ENCODE measurements at places on chromosomes 3 and 15.

- DNase-seq: no peak
These were observed 15.2 kb downstream of the ABCC5 start for GRCh38 chr3:184002469-184002868.

- DNase-seq: peak; percentile 6
These were observed 490 bp downstream of the TOMM70 start for GRCh38 chr3:100400419-100400779.

DNA sequence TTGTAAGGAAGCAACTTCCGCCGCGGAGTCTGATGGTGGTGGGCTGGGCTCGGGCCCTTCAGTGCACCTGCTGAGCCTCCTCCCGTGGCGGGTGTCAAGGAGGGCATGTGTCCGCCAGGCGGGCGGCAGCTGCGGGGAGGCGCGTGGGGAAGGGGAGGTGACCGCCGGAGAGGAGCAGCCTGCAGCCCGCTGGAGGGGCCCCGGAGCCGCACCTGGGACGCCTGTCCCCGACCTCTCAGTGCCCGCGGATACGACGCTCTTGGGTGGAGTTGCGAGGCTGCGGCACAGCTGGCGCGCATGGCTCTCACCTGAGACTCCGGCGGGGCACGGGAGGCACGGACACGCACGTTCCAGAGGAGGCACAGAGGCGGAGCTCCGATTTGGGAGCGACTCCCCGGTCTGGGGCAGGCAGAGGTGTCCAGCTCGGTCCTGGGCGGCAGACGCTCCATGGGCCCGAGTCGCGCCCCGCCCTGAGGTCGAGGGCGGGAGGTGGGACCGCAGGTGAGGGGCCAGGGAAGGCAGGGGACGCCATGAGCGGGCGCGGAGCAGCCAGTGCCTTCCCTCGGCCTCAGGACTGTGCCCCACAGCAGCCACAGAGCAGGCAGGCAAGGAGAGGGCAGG lies 50.2 kb upstream of the PRR20G start:
- DNase-seq: no peak

DNA sequence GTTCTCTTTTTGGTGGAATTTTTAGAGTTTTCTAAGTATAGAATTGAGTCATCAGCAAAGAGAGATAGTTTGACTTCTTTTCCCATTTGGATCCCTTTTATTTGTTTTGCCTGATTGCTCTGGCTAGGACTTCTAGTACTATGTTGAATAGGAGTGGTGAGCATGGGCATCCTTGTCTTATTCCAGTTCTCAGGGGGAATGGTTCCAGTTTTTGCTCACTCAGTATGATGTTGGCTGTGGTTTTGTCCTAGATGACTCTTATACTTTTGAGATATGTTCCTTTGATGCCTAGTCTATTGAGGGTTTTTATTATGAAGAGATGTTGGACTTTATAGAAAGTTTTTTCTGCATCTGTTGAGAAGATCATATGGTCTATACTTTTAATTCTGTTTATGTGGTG lies 72.5 kb downstream of the TNFAIP8L3 start:
- DNase-seq: no peak

DNA sequence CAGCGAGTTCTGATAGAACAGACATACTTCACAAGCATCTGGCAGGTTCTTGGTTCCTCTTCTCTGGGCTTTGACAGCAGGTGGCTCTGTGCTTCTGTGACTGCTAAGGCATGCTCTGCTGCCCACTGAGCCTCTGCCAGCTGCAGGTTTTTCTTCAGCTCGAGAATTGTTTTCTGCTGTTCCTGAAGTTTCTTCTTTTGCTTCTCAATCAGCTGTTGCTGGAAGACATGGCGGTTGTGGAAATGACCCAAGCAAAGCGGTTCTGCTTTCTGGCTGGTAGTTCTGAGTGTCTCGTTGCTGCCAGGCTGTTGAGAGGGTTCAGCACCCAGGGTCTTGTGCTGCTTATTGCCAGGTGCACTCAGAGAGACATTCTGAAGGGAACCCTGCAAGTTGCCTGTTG lies 50.8 kb downstream of the CCDC191 start:
- no peak for DNase-seq

DNA sequence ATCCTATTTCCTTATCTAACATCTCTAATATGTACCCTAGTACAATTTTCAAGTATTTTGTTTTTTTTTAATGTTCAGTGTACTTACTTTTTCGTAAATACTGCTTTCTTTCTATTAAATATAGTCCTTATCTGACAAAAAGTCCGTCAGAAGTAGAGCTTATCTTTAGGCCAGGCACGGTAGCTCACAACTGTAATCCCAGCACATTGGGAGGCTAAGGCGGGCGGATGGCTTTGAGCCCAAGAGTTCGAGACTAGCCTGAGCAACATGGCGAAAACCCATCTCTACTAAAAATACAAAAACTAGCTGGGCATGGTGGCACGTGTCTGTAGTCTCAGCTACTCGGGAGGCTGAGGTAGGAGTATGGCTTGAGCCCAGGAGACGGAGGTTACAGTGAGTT lies 41.1 kb downstream of the USP3 start:
- no peak for DNase-seq

DNA sequence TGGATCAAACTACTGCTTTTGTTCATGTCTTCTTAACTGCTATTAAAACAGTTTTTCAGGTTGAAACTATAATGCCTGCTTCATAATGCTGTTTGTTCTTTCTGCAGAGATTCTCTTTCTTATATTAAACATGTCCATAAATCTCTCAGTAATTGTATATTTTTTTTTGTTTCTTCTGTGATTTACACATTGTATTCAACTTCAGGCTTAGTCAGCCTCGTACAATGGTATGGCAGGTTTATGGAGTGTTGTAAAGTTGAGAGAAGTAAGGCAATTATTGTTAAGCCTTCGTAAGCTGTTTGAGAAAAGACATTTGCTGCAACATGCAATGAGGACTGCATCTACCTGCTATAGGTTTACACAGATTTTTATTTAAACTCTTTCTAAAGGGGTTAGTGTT lies 977.1 kb downstream of the DIPK2A start:
- DNase-seq: no peak

DNA sequence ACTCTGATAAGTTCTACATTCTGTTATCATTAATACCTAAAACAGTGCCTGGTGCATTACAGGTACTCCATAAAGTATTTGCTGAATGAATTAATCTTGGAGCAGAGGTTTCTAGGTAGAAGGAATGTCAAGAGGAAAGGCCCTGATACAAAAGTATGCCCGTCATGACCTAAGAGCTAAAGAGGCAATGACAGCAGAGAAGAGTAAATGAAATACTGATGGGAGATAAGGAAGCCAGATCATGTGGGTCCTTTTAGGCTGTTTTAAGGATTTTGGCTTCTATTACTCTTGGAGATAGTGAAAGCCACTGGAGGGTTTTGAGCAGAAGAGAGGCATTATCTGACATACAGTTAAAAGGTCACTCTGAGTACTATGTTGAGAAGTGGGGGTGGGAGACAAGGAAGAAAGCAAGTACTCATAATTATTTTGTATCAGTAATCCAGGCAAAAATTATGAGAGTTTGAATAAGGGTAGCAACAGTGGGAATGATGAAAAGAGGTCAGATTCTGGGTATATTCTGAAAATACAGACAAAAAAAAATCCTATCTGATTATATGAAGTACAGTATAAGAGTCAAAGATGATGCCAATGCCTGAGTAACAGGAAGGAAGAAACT lies 48.3 kb downstream of the DENND4A start:
- DNase-seq: no peak

GRCh38 chr15:39998511-39999077 lies 40.4 kb downstream of the SRP14 start:
- DNase-seq: no peak

GRCh38 chr3:66353039-66353438 lies 132.2 kb downstream of the SLC25A26 start:
- DNase-seq: no peak

DNA sequence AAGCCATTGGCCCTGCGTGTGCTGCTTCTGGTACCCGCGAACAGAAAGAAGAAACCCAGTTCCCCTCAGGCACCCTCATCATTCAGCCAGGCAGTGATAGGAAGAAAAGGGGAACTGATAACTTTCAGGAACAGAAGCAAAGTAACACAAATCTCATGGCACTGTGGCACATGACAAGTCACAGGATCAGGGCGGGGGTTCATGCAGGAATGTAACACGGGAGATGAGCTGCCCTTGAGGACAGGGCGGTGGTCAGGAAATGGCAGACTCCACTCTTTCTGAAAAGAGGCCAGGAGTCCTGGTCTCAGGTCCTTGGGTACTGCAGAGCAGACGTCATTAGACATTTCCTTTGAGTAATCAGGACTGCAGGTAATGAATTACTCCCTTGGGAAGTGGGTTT lies 95.5 kb downstream of the CCNL1 start:
- DNase-seq: no peak

DNA sequence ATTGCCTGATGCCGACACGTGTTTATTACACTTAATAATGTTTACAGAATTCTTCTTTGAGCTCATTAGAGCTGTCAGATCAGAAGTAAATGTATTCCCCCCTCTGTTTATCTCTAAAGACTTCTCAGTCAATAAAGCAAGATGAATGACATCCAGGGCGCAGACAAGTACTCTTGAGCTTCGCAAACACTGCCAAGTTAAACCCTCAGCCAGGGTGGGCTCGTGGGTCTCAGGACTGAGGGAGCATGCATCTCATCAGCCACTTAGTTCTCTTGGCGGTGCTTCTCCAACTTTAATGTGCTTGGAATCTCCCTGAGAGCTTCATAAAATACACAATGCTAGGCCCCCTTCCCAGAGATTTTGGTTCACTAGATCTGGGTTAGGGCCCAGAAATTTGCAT lies 333.9 kb upstream of the THRB start:
- DNase-seq: no peak

DNA sequence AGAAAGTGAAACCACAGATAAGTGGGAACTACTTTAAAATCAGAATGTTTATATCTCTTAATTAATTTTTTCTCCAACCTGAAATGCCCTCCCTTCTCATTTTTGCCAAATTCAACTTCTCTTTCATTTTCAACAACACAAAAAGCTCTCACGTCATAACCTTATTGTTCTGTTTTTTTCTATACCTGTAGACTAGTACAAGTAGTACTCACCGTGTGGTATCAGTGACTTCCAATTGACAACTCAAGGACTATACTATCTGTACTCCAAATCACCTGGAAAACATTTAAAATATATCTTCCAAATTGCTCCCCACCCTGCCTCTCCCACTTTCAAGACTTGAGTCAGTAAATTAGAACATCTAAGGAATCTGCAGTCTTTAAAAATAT lies 72.8 kb upstream of the ZNF280D start:
- DNase-seq: no peak

DNA sequence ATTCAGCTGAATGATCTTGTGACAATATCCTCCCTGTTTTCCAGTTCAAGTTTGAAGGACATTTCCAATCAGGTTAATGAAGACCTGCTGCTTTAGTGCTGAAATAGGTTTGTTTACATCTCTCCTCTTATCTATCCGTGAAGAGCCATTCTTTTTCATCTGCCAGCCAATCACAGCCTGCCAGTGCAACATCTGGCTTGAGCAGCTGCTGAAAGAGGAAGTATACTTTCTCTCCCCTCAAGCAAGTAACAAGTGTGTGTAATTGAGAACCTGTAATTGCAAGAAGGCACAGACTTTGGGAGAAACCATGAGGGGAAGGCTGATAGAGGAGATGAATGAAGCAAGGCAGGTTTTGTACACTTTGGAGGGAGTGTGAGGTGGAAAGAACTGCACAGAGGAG lies 404.3 kb downstream of the AGBL1 start:
- no peak for DNase-seq

- peak; percentile 16 for DNase-seq
These were observed 2.1 kb downstream of the ATP11B start for GRCh38 chr3:182795389-182795782.

DNA sequence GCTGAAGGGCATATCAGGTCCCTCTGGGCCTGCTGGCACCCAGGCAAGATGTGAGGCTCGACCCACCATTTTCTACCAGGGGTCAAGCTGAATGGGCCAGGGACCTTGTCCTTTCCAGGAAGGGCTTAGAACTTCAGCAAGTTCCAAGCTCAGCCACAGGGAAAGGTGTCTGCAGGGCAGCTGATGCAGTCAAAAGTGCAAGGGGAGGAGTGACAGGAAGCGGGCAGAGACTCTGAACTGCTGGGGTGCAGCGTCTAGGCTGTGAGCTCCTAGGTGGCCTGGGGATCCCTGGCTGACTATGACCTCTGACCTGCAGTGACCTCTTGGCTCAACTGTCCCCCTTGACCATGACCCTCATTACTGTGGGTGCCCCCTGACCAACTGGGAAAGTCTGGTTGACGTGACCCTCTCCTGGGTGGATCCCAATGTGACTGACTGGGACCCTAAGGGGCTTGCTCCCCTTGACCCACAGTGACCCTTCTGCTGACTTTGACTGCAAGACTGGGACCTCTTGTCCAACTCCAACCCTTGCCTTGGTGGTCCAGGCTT lies 14.4 kb upstream of the SEC13 start:
- DNase-seq: no peak

GRCh38 chr3:17336291-17336690 lies 406.1 kb downstream of the TBC1D5 start:
- no peak for DNase-seq

- no peak for DNase-seq
These were observed 157.8 kb downstream of the TIGIT start for GRCh38 chr3:114451561-114452018.

DNA sequence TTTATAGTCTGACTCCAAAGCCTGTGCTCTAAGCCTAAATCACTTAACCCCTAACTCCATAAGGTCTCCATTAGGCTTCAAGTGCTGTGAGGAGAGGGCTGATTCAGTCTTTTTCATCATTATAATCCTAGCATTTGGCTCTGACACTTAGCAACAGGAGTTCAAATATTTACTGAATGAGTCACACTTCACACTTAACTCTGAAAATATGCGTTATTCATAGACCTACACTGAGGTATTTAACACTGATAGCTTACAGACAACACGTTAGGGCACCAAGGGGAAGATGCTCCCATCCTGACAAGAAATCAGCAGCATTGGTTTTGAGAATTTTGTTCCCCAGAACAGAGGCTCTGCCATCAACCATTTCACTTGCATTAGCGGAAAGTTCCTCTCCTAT lies 53.5 kb downstream of the MSL2 start:
- no peak for DNase-seq

DNA sequence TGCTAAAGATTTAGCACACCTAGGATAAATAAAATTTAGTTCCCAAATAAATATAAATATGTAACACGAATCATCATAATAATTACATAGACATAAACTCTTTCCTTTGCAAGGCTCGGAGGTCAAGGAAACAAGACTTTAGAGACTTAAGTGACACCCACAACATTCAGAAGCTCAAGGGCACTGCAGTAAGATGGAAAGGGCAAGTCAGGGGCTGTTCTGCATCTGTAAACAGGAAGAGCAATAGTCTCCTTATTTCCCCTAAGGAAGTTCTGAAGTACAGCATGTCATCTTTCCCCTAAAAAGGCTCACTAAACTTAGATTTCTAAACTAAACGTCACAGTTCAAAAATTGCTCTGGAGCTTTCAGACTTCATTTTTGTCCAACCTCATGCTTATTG lies 26.9 kb upstream of the KBTBD8 start:
- no peak for DNase-seq
